Stimulated activated CD8-positive, alpha-beta memory T cell treated with anti-CD3 and anti-CD28 coated beads, Interleukin-15, amount 100 ng/mL, for 1 hour (primary cell): ENCODE measurements at places on chromosomes 5 and 9.

GRCh38 chr9:10371824-10372223 is 241.0 kb downstream of the PTPRD start:
- no peak for DNase-seq

- no peak for DNase-seq
Observed at GRCh38 chr9:26391036-26391435, 501.6 kb downstream of the CAAP1 start.

DNA sequence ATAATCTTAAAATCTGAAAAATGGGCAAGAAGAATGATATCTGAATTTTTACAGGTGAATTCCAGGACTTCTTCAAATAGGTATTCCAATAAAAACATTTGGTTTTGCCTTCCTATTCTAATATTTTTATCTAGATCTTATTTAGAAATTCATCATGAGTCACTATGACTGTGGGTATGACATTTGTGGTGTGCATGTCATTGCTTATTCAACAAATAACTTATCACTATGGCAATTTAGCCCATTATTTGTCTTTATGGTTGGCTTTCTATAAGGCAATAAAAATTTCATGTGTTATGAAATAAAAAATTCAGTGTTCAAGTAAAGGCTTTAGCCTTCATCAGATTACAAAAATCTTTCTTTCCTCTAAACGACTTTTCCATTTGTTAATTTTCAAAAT is 1139.6 kb upstream of the NUDT12 start:
- DNase-seq, result no peak

GRCh38 chr5:137207023-137207760 is 291.9 kb downstream of the SPOCK1 start:
- DNase-seq, result no peak

- DNase-seq, result no peak
Observed at GRCh38 chr5:75856056-75856455, 138.8 kb upstream of the POC5 start.

GRCh38 chr9:114399381-114399780 is 11.6 kb upstream of the AKNA start:
- DNase-seq, result no peak

DNA sequence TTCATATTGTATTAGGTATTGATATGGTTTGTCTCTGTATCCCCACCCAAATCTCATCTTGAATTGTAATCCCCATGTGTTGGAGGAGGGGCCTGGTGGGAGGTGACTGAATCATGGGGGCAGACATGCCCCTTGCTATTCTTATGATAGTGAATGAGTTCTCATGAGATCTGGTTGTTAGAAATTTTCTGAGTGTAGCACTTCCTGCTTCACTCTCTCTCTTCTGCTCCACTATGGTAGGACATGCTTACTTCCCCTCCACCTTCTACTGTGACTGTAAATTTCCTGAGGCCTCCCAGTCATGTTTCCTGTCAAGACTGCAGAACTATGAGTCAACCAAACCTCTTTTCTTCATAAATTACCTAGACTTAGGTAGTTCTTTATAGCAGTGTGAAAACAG is 187.4 kb upstream of the SLC24A2 start:
- DNase-seq, result no peak

DNA sequence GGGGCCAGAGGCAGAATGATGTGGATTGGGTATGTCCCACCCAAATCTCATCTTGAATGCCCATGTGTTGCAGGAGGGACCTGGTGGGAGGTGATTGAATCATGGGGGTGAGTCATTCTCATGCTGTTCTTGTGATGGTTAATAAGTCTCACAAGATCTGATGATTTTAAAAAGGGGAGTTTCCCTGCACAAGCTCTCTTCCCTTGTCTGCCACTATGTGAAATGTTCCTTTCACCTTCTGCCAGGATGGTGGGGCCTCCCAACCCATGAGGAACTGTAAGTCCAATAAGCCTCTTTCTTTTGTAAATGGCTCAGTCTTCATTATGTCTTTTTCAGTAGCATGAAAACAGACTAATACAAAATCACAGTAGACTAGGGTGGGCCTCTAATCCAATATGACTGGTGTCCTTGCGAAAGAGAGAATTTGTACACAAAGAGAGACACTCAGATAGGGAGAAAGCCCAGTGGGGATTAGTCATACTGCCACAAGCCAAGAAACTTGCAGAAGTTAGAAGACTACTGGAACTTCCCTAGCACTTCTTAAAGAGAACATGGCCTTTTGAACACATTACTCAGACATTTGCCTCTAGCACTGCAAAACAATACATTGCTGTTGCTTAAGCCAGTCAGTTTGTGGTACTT is 68.4 kb downstream of the ANXA1 start:
- no peak for DNase-seq

DNA sequence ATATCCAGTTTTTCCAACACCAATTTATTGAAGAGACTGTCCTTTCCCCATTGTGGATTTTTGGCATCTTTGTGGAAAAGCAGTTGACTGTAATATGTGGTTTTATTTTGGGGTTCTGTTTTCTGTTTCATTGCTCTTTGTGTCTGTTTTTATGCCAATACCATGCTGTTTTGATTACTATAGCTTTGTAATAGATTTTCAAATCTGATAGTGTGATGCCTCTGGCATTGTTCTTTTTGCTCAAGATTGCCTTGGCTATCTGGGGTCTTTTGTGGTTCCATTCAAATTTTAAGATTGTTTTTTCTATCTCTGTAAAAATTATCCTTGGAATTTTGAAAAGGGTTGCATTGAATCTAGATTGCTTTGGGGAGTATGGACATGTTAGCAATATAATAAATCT is 99.5 kb downstream of the NDUFAF2 start:
- DNase-seq, result no peak

DNA sequence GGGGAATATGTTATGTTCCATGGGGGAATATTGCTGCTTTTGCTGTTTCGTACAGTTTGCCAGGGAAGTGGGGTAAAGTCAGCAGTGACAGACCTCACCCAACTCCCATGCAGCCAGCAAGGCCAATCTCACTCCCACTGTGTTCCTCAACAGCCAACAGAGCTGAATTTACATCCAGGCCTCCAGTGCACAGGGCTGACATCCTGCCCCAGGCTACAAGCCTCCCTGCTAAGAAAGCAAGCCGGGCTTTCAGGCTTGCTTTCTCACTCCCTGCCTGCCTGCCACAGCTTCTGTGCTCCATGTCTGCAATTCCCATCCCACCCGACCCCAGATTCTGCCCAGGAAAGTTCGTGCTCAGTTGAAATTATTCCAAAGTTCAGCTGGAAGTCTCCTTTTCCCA is 25.5 kb upstream of the SNCAIP start:
- no peak for DNase-seq

DNA sequence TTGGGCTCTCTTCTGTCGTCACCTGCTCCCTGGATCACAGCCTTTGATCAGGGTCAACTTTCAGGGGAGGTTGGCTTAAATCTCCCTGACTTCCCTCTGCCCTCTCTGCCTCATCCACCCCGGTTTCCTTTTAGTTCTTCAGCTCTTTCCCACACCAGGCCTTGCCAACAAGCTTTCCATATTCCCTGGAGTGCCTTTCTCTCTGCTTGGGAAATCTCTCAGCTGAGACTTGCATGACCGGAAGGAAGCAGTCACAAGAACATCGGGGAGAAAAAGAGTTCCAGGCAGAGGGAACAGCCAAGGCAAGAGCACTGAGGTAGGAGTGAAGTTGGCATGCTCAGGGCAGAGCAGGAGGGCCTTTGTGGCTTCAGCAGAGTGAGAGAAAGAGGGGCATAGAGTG is 88.4 kb upstream of the HSPA9 start:
- no peak for DNase-seq

DNA sequence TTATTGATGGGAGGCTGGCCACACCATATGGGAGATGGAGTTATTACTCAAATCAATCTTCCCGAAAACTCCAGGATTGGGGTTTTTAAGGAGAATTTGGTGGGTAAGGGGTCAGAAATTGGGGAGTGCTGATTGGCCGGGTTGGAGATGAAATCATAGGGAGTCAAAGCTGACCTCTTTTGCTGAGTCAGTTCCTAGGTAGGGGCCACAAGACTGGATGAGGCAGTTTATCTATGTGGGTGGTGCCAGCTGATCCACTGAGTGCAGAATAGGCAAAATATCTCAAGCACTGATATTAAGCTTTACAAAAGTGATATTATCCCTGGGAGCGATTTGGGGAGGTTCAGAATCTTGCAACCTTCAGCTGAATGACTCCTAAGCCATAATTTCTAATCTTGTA is 75.7 kb upstream of the CLINT1 start:
- DNase-seq, result no peak

GRCh38 chr9:97961361-97961760 is 21.8 kb upstream of the ANP32B start:
- DNase-seq, result no peak

GRCh38 chr9:12739014-12739652 is 35.7 kb upstream of the LURAP1L start:
- DNase-seq, result no peak
